BJ (cell line): ENCODE measurements at places on chromosomes 16 and 17. TPM values are rescaled to one million over a fixed set of nuclear protein-coding genes. Genes with fewer than 3 reads are reported as not detected.
A peak's percentile ranks its signal among the peaks of the same experiment; 100 is the strongest.

DNA sequence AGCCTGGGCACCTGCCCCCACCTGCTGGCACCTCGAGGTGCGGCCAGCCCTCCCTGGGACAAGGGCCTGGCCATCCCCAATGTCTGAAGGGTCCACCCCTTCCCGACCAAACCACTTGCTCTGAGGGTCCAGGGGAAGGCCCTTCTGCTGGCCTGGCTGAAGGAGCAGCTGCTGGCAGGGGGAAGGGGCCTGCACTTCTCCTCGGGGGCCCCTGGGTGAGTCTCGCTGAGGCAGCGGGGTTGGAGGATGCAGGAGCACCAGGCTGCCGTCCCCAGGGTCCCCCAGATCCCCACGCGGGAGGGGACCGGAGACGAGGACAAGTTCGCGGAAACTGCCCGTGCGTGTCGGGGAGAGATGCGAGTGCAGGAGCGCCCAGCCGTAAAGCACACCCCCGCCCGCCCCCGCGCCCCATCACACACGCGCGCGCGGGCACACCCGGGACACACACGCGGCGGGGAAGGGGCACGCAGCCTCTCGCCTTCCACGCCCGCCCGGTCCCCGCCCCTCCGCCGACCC is 725 bp upstream of the CACNA1H start:
- DNase-seq = no peak

DNA sequence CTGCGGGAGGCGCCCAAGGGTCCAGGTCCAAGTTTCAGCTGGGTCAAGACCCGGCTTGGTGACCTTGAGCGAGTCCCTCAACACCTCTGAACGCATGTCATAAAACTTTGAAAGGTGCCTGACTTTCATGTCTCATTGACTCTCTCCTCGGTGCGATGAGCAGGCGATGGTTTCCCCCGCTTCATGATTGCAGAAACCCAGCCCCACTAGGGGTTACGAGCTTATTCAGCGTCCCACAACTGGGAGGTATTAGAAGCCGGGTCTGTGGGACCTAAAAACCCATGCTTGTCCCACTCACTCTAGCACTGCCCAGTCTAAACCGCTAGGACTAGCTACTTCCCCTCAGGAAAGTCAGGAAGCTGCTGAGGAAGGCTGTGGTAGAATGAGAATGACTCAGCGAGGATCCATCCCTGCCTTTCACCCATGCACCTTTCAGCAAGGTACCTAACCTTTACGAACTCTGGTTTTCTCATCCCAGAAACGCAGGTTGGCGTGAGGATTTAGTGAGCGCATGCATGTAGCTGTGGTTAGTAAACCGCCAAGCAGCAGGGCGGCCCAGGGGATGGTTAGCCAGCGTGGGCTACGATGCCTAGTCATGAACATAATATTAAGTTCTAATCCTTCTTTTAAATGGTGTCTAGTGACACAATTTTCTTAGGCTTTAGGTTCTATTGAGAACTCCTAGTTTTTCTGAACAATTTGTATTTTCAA is 26.2 kb upstream of the RFFL start:
- DNase-seq = no peak

- no peak for DNase-seq
Measured at GRCh38 chr16:71794943-71795342, 13.7 kb downstream of the AP1G1 start.

DNA sequence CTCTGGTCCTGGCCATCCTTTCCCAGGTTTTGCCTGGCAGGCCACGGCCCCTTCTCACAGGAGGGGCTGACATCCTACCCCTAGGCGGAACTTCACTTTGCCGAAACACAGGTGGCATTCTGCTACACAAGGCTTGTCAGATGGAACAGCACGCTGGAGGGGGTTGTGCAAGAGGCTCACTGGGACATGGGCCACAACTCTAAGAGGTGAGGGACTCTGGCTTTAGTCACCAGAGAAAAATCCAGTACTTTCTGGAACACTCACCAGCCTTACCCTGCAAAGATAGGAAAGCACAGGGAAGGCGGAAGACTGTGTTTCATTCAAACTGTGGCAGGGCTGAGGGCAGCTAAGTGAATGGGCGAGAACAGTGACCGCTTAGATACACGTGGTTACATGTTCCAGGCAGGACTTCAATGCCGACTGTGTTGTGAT is 18.3 kb downstream of the CDC42EP4 start:
- peak; percentile 70 for DNase-seq

- DNase-seq = no peak
Measured at GRCh38 chr17:50026837-50027171, 29.1 kb upstream of the ITGA3 start.

- DNase-seq = no peak
Measured at GRCh38 chr16:88365244-88365865, 17.4 kb upstream of the ZNF469 start.

GRCh38 chr16:75732871-75733270 is 6.6 kb upstream of the CPHXL start:
- DNase-seq = no peak

DNA sequence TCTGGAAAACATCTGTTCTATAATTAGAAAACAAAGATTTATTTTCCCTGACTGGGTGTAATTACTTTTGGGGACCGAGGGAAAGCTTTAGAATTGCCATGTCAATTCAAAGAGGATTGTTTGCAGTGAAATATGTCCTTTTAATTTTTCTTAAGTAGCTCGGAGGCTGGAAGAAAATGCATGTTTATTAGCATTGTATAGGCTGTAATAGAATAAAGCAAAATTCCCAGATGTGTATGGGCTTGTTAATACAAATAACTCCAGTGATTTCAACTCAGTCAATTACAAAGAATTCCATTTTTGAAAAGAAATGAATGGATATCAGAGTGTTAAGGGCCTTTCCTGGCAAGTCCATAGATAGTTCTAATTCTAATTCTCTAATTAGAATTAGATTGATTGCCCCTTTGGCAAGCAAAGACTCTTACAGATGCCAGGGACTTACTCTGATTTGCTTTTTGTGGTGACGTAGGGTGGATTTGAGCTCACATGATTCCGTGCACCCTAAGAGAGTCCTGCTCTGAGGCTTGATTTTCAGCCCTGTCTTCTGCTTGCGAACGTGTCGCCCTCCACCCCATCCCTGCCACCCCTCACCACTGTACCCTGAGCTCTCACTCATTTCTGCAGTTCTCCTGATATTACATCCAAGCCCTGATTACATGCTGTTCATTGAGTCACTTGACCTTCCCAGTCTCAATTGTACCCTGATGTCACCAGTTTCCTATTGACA is 70.0 kb upstream of the FAM20A start:
- no peak for DNase-seq

MYOCD gene
- 13.3 and 18.3 TPM in 2 replicates for polyA plus RNA-seq

GPRC5C gene
- polyA plus RNA-seq = 0.06 and 0.33 TPM in 2 replicates

C16orf89 gene
- not detected in 2 replicates for polyA plus RNA-seq

ITGA3 gene
- polyA plus RNA-seq = 71.9 and 184 TPM in 2 replicates
